ENCODE measurements at places on chromosomes 2 and 18.

DNA sequence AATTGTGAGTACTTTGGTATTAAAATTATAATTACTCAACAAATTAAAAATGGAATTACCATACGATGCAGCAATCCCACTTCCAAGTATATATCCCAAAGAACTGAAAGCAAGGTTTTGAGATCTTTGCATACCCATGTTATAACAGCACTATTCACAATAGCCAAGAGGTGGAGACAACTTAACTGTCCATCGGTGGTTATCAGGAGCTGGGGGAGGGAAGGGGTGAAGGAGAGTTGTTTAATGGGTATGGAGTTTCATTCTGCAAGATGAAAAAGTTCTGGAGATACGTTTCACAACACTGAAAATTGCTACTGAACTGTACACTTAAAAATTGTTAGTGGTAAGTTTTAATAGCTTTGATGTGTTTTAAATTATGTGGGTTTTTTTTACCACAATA lies 25.7 kb downstream of the RAB10 start:
- no peak for DNase-seq

DNA sequence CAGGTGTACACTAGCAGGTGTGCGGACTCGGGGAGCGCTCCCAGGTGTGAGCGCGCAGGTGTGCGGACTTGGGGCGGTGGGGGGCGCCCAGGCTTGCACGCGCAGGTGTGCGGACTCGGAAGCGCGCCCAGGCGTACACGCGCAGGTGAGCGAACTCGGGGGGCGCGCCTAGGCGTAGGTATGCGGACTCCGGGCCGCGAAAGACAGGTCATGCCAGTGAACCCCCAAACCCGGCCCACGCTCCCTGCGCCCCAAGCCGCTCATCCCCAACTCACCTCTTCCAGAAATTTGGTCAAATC lies 342 bp downstream of the CYB5A start:
- no peak for DNase-seq

DNA sequence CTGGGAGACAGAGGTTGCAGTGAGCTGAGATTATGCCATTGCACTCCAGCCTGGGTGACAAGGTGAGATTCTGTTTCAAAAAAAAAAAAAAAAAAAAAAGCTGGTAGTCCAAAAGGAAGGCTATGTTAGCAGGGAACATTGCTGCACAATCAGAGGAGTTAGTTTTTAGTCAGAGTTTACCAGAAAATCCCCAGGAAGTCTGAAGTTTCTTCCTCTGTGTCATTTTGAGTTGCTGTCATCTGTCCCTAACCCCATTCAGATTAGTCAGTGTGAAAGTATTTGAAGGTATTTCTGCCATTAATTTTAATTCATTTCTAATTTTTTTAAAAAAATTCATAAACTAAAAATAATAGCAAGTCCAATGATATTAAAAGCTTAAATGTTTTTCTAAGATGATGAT lies 33.5 kb upstream of the CERS6 start:
- DNase-seq = no peak

GRCh38 chr2:217899231-217900009 lies 103.4 kb downstream of the TNS1 start:
- no peak for DNase-seq

GRCh38 chr2:148814143-148814859 lies 60.7 kb upstream of the KIF5C start:
- DNase-seq = no peak

DNA sequence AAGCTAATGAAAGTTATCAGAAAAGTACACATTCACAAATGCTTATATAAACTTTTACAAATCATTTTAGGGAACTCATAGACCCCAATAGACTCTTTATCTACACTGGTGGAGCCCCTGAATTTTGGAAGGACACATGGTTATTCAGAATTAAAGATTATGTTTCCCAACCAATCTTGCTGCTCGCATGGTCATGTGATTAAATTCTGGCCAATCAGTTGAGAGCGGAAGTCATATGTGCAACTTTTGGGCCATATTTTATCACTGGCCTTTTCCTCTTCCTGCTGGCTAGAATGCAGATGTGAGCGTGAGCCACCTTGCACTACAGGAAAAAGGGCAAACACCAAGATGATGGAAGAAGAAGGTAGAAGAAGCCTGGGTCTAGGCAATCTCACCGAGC lies 19.8 kb downstream of the THOC1 start:
- no peak for DNase-seq

DNA sequence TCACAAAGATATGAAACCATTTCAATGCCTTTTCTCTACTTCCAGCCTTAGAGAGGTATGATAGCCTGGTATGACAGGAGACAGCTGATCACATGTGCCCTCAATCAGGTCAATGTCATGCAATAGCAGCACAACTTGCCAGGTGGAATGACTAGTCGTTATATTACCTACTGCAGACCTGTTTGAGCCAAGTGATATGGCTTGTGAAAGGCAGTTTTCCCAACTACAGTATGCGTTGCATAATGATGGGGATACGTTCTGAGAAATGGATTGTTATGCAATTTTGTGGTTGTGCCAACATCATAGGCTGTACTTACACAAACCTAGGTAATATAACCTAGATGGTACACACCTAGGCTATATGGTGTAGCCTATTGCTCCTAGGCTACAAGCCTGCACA lies 262.8 kb downstream of the ICOS start:
- DNase-seq = no peak

DNA sequence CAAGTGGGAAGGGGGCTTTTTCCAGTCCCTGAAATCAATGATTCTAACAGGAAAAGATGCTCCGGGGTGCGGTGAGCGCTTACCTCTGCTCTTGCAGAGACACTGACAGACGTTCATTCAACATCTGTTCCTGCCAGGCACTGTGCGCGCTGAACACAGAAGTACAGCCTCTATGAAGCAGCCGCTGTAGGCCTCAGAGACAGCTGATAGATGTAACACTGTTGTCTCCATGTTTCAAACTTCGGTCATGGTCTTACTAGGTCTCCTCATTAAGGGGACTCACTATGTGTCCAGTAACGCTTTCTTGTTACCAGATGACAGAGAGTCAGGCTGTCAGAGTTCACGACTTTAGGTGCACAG lies 649 bp upstream of the CLIP4 start:
- DNase-seq = no peak

- no peak for DNase-seq
Measured at GRCh38 chr2:45173513-45173912, 164.3 kb upstream of the SIX2 start.

- DNase-seq = no peak
Measured at GRCh38 chr2:186274936-186275575, 211.0 kb upstream of the ZC3H15 start.

- DNase-seq = no peak
Measured at GRCh38 chr2:9815076-9815475, 28.2 kb upstream of the TAF1B start.
